ENCODE measurements at places on chromosomes 7 and 10.

DNA sequence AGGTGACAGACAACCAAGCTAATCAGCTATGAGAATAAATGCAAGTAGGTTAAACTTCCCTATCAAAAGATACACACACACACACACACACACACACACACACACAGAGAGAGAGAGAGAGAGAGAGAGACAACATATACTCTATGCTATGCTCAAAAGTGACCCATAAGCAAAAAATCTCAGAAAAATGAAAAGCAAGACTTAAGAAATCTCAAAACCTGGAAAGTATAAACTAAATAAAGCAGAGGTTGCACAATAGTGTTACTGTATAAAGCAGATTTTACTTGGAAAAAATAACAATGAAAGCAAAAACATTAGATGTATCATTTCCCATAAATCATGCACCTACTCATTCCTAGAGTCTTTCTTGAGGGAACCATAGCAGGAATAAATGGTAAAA, 221.5 kb downstream of the INHBA start:
- no peak for DNase-seq

GRCh38 chr7:148905093-148905666, 21.1 kb upstream of the EZH2 start:
- DNase-seq, result no peak

DNA sequence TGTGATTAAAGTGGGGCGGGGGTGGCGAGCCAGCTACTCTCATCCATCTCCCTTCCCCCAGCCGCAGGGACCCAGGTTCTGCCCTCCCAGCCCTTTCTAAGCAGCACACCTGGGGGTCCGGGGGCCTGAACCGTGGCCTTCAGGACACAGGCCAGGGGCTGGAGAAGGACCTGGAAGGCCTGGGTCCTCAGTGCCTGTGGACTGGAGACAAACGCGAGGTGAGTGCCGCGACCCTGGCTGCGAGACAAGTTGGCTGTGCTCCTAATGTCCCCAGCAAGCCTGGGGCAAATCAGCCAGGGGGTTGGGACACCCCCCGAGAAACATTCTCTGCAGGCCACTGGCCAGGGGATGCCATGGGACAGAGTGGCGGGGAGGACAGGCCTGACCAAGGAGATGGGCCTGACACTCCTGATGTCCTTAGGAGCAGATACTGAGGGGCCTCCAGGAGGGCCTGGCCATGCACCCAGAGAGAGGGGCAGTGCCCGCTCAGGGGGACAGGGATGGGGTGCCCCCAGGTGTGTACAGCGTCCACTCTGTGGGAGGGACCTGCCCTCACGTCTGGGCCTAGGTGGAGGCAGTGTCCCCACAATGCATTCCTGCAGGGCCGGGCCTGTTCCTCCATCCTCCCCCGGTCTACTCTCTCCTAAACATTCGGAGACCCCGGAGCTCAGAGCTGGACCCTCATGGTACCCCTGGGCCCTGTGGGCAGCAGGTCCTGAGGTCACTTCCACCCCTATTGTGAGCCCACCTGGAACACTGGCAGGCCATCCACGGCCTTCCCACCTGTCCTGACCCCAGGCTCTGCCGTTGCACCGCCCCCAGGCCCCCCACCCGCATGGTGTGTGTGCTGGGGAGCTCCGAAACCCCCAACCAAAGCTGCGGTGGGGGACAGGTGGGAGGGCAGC, 13.1 kb downstream of the BRAT1 start:
- DNase-seq, result no peak

- DNase-seq, result no peak
Measured at GRCh38 chr7:99380823-99381663, 6.5 kb downstream of the ARPC1B start.

DNA sequence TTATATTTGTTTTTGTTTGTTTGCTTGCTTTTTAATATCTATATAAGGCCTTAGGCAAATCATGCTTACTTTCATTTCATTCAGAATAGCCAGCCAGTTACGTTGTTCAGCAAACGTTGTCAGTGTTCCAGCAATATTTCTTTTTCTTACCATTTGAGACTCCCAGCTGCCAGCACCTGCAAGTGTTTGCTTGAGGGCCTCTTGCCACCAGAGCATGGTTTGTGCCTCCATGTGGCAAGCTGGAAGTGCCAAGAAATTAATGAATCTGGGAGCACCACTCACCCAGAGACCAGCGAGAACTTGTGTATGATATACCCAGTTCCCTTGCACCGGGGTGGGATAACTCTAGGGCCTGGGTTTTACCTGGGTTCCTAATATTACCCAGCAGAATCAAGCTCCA, 177.1 kb upstream of the CSTF2T start:
- DNase-seq, result no peak

DNA sequence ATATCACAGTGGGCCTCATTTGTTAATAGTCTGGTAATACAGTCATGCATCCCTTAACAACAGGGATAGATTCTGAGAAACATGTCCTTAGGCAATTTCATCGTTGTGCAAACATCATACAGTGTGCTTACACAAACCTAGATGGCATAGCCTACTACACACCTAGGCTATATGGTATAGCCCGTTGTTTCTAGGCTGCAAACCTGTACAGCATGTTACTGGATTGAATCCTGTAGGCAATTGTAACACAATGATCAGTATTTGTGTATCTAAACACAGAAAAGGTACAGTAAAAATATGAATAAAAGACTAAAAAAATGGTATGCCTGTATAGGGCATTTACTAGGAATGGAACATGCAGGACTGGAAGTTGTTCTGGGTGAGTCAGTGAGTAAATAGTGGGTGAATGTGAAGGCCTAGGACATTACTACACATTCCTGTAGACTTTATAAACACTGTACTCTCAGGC, 12.0 kb upstream of the RHOBTB1 start:
- no peak for DNase-seq

DNA sequence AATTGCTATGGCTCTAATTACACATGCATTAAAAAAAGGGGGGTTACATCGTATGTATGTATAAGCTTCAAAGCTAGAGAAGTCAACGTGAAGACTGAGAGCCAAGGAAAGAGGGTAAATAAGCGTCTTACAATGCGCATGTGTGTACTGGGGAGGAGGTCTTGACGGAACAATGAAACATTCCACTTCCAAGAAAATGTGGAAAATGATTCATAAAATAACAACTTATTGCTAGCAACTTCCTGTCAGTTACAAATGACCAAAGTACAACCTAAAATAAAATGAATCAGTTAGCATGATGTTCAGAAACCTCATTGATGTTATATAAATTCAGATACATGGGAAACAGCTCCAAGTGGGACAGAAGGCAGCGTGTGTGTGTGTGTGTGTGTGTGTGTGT, 104.1 kb upstream of the RHEB start:
- no peak for DNase-seq

GRCh38 chr10:102505462-102506115, 1.8 kb downstream of the SUFU start:
- no peak for DNase-seq

Data from neural crest cell (in vitro differentiated cells).